CD4-positive, CD25-positive, alpha-beta regulatory T cell (primary cell): ENCODE measurements at places on chromosomes 1 and 21. TPM values are rescaled to one million over a fixed set of nuclear protein-coding genes. Genes with fewer than 3 reads are reported as not detected.

GRCh38 chr1:88324899-88325298, 359.2 kb upstream of the PKN2 start:
- no peaks in the 10 kb centered on the region for H3K4me1 ChIP-seq
- no peak overlapping the region for H3K4me3 ChIP-seq
- no peaks in the 10 kb centered on the region for H3K36me3 ChIP-seq
- no peak overlapping the region for H3K27ac ChIP-seq
- no peak for DNase-seq

DNA sequence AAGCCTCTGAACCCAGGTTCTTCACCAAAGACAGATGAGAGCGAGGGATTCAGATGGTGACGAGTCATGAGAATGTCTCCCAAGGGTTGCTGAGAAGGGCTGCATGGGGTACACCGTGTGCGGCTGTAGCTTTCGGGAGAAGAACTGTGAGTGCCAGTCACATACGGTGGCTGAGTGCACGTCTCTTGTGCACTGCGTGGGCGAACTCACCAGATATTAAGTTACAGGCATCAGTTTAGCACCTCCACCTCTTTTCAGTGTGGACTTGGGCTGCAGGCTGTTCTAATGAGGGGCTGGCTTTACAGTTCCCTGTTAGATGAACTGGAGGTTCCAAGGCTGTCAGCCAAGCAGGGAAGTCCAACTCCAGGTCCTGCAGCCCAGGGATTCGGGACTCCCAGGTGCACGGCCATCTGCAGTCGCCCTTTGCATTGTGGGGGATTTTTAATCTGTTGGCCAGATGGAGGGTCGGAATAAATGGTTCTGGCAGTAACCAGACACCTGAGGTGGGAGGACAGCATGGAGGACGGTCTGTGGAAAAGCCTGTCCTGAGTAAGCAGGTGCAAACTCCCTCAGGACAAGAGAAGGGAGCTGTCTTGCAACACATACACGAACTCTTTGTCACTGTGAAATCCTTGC, 26.5 kb upstream of the AVPR1B start:
- H3K36me3 ChIP-seq: no peaks in the 10 kb centered on the region
- no peak overlapping the region for H3K27ac ChIP-seq
- no peak overlapping the region for H3K4me3 ChIP-seq

DNA sequence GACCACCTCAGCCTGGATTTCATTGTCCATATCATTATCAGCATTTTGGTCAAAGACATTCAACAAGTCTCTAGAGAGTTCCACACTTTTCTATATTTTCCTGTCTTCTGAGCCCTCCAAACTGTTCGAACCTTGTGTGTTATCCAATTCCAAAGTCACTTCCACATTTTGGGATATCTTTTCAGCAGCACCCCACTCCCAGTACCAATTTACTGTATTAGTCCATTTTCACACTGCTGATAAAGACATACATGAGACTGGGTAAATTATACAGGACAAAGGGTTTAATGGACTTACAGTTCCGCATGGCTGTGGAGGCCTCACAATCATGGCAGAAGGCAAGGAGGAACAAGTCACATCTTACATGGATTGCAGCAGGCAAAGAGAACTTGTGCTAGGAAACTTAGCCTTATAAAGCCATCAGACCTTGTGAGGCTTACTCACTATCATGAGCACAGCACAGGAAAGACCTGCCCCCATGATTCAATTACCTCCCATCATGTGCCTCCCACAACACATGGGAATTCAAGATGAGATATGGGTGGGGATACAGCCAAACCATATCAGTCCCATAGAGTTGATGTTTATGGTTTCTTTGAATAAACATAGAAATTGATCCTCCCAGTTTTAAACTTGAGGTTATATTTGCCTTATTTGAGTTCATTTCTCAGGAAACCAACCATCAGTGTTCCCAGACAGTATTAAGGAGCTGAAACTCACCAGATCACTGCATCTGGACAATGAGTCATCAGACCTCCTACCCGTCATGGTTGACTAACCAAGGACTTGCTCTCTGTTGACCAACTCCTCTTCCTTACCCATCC, 322.7 kb upstream of the DUSP10 start:
- DNase-seq: no peak
- no peaks in the 10 kb centered on the region for H3K36me3 ChIP-seq
- H3K4me1 ChIP-seq: no peaks in the 10 kb centered on the region
- H3K4me3 ChIP-seq: no peak overlapping the region
- peaks cover 6% of the 10 kb centered on the region for H3K27me3 ChIP-seq
- no peak overlapping the region for H3K27ac ChIP-seq

DNA sequence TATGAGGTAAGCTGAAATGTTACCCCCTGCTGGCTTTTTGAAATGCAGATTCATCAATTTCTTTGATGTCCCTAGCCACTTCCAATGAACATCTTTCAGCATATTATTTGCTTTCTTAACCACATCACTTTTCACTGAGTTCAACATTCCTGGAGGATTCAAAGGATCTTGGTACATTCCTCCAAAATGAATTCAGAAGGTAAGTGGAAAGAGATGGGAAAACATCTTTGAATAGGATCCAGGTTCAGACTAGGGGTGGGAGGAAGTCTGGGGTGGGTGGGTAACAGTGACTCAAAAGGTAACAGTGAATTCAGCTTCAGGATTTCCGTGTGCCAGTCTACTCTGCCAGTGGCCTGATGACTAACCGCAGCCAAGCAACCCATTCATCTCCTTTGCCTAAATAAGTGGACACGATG, 180.7 kb downstream of the ZC3H11B start:
- no peak overlapping the region for H3K27ac ChIP-seq
- H3K27me3 ChIP-seq: no peaks in the 10 kb centered on the region
- H3K4me1 ChIP-seq: no peaks in the 10 kb centered on the region
- no peak overlapping the region for H3K4me3 ChIP-seq
- H3K36me3 ChIP-seq: no peaks in the 10 kb centered on the region

GRCh38 chr1:16080422-16081150, 7.1 kb upstream of the FAM131C start:
- H3K4me3 ChIP-seq: no peak overlapping the region
- H3K36me3 ChIP-seq: no peaks in the 10 kb centered on the region
- no peaks in the 10 kb centered on the region for H3K27me3 ChIP-seq
- H3K27ac ChIP-seq: no peak overlapping the region

SYTL1 gene
- total RNA-seq: 191 TPM

DNA sequence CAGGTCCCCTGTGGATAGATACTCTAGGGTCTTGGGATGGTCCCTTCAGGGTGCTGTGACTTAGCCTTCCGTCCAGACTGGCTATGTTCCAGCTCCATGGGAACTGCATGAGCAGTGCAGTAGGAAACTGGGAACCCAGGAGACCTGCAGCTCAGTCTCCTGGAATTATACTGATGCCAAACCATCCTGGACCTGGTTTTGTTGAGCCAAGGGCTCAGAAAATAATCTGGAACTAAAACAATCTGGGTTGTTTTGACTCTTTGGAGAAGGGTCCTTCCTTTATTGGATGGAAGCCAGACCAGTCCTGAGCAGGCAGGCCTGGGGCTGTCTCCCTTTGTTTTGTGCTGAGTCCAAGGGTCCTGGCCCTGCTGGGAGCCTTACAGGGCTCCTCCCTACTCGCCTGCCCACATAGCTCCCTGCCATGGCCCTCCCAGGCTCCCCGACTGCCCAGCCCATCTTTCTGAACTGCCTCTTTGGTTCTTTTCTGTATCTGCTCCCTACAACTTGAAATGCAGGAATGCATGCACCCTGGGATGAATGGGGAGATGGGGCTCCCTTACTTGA, 1.2 kb downstream of the IPO13 start:
- H3K36me3 ChIP-seq: peaks cover 6% of the 10 kb centered on the region
- no peak for DNase-seq
- H3K4me1 ChIP-seq: peaks cover 26% of the 10 kb centered on the region

CFAP74 gene
- not detected for total RNA-seq

DNA sequence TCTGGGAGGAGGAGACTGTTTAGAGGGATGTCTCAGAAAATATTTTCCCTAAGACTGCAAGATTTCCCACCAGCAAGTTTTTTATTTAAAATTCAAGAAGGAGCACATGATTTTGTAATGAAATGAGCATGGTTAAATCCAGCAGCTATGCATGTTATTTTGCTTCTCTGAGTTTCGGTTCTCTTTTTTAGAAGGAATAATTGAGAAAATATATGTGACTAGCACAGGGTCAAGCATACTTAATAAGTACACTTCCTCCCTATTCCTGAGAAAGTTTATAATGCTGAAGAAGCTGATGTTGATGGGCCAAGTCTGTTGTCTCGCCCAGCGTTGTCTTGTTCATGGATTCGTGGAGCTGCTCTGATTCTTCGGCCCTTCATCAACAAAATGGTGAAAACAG, 51.2 kb downstream of the EXO1 start:
- H3K4me1 ChIP-seq: no peaks in the 10 kb centered on the region
- no peaks in the 10 kb centered on the region for H3K36me3 ChIP-seq
- no peak overlapping the region for H3K27ac ChIP-seq
- no peaks in the 10 kb centered on the region for H3K27me3 ChIP-seq
- no peak overlapping the region for H3K4me3 ChIP-seq
- no peak for DNase-seq

DNA sequence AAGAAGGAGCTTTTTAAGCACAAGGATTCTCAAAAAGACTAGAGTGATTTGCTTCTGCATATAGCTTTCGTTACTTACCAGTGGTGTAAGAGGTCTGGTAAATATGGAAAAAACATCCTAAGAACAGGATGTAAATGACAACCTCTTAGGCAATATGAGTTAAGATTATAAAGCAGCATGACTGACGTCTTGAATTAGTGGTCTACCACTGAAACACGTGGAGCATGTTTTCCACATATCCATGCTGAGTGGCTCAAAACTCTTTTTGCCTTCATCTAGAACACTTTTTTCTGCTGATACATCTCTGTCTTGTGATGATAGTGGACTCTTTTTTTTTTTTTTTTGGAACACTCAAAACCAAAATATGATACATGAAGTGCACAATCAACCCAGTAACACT, 44.6 kb downstream of the RCAN1 start:
- no peaks in the 10 kb centered on the region for H3K4me1 ChIP-seq
- no peaks in the 10 kb centered on the region for H3K36me3 ChIP-seq
- DNase-seq: no peak
- no peak overlapping the region for H3K27ac ChIP-seq
- no peaks in the 10 kb centered on the region for H3K27me3 ChIP-seq

COL9A2 gene
- total RNA-seq: 2.9 TPM

ICOSLG gene
- 22.6 TPM for total RNA-seq

DNA sequence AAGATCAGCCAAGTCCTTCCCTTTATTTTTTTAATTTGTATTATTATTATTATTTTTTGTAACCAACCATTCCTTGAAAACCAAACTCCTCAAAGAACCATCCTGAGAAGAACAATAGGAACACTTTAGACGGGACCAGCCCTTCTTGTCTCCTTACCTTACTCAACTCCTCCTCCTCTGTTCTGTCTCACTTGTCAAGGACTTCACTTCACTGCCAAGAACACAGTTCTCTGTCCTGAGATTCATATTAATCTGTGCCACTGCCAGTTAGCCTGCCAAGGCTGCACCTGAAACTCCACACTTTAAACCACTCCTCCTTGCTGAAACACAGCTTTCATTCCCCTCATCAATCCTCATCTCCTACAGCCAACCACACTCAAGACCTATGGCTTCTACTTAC, 73.8 kb upstream of the ATP1A1 start:
- no peak for DNase-seq
- H3K4me1 ChIP-seq: no peaks in the 10 kb centered on the region
- no peak overlapping the region for H3K4me3 ChIP-seq
- H3K27me3 ChIP-seq: no peaks in the 10 kb centered on the region
- no peaks in the 10 kb centered on the region for H3K36me3 ChIP-seq
- no peak overlapping the region for H3K27ac ChIP-seq

LAX1 gene
- total RNA-seq: 53.0 TPM

OR2T33 gene
- total RNA-seq: not detected

GRCh38 chr1:104933846-104934245, 1184.1 kb downstream of the AMY1C start:
- no peaks in the 10 kb centered on the region for H3K27me3 ChIP-seq
- no peaks in the 10 kb centered on the region for H3K36me3 ChIP-seq
- H3K4me1 ChIP-seq: no peaks in the 10 kb centered on the region
- H3K27ac ChIP-seq: no peak overlapping the region

SLC22A15 gene
- total RNA-seq: 0.17 TPM

DNA sequence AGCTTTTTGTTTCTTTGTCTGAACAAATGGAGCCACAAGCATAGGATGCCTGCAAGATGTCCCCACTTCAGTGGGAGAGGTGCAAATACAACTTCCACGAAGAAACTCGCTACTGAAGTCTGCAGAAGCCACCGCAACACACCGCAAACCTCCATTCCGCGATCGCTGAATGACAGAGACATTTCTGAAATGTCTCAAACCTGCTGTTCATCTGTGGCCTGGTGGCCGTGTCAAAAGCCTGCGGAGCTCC, 1.0 kb downstream of the TP53BP2 start:
- H3K36me3 ChIP-seq: no peaks in the 10 kb centered on the region
- peak overlapping the region; percentile 95 for H3K27ac ChIP-seq
- peaks cover 29% of the 10 kb centered on the region for H3K4me1 ChIP-seq
- H3K27me3 ChIP-seq: peaks cover 1% of the 10 kb centered on the region
- DNase-seq: no peak

LDLRAD2 gene
- 0.27 TPM for total RNA-seq

GRCh38 chr1:205237526-205238484, 10.1 kb downstream of the TMCC2 start:
- H3K27ac ChIP-seq: no peak overlapping the region
- H3K27me3 ChIP-seq: no peaks in the 10 kb centered on the region
- H3K4me3 ChIP-seq: no peak overlapping the region
- H3K36me3 ChIP-seq: no peaks in the 10 kb centered on the region

DNA sequence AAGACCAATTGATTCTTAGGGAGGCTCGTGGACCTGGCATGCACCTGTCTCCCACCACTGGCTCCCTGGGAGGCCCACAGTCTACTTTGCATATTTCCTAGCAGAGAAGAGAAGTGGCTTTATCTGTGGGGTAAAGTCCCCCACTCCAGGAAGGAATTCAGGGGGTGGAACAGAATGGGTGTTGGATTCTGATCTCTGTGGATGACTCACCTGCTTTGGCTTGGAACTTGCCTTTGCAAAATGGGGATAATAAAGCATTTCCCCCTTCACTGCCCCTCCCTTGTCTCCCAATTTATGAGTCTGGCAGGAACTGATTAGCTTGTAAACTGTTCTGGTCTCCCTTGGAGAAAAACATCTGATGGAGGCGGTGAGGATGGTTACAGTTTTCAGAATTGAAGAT, 21.2 kb upstream of the OTUD3 start:
- no peak overlapping the region for H3K4me3 ChIP-seq
- no peaks in the 10 kb centered on the region for H3K36me3 ChIP-seq
- no peak overlapping the region for H3K27ac ChIP-seq
- peaks cover 30% of the 10 kb centered on the region for H3K27me3 ChIP-seq
- H3K4me1 ChIP-seq: no peaks in the 10 kb centered on the region

CYP4B1 gene
- total RNA-seq: not detected

DNA sequence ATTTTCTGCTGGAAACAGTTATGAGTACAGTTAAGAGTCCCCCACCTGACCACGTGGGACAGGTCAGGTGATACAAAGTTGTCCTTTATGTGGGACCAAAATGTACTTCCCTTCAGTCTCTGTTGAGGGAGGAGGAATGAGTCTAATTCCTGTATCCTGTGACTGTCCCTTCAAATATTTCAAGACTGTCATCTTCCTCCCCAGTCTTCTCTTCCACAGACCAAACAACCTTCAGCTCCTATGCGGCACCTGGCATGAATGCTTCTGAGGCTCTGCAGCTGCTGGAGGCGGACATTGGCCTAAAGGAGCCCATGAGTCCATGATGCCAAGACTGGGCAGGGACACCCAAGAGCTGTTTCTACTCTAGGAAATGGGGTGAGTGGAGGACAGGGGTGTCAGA, 72.1 kb upstream of the SIM2 start:
- no peaks in the 10 kb centered on the region for H3K4me1 ChIP-seq
- no peak for DNase-seq
- H3K27ac ChIP-seq: no peak overlapping the region
- H3K36me3 ChIP-seq: no peaks in the 10 kb centered on the region
- H3K27me3 ChIP-seq: no peaks in the 10 kb centered on the region
